ENCODE measurements at places on chromosomes 5 and 9. TPM values are rescaled to one million over a fixed set of nuclear protein-coding genes. Genes with fewer than 3 reads are reported as not detected.

- no peak for DNase-seq
Observed at GRCh38 chr9:969310-970150, 6.9 kb upstream of the DMRT3 start.

DNA sequence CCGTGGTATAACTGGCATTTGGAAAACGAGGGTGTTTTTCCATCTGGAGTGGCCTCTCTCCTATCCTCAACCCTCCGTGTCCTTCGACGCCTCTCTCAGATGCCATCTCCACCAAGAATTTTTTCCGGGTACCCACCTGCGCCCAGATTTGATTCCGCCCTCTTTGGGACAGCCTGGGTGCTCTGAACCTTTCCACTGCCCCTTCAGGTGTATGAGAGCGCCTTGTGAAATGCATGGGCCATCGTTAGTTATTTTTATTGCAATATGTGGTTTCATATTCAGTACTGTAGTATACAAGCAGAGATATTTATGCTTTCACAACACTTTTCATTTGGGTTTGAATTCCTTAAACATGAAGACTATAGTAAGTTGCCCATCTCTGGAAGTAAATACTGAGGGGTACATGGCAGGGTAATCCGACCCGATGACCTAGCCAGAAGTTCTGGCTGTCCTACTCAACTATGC is 78.2 kb upstream of the IFNE start:
- no peak for DNase-seq

Gene BTNL3
- 0.11 TPM for polyA plus RNA-seq

GRCh38 chr9:70100362-70100761 is 56.7 kb downstream of the MAMDC2 start:
- no peak for DNase-seq

GRCh38 chr5:94746731-94747124 is 128.3 kb downstream of the SLF1 start:
- no peak for DNase-seq

Gene TEX48
- polyA plus RNA-seq: not detected

DNA sequence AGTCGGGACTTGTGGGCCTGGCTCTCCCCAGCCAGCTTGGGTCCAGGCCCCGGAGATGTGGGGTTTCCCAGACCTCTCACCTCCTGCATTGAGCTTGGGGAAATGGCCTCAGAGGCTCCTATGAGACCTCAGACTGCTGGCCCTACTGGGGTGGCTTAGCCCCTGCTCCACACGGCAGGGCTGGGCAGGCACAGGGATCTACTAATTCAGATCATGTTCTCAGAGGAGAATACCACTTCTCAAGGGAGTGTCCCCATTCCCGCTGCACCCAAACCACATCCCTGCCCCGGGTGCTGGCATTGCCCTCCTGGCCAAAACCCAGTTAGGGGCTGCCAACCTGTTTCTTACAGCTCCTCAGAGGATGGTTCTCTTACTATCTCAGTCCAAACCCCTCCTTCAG is 82.1 kb upstream of the LMX1B start:
- no peak for DNase-seq

Gene NEUROG1
- not detected for polyA plus RNA-seq

Gene TSLP
- 0.50 TPM for polyA plus RNA-seq

GRCh38 chr9:33620738-33621439 is 96.8 kb downstream of the ANKRD18B start:
- no peak for DNase-seq

GRCh38 chr9:90446200-90446948 is 196.2 kb downstream of the DIRAS2 start:
- DNase-seq: no peak

DNA sequence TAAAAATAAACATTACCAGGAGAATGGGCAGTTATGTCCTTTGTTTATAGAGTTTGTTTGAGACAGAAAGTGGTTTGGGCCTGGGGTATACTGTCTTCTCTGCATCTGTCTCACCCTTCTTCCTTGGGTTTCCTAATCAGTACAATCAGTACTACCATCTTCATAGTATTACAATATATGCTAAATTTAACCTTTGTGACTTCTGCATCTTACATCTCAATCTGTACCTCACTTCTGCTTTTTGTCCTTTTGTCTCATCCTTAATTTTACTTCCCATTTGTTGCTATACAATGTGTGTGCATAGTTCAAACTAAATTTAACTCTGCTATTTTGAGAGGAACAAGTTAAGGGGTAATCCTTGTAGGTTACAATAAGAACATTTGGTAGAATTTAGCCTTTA is 19.6 kb downstream of the FBXO38 start:
- no peak for DNase-seq

- no peak for DNase-seq
Observed at GRCh38 chr9:137626464-137626863, 7.7 kb downstream of the EHMT1 start.

Gene SLC46A2
- polyA plus RNA-seq: 0.12 TPM

GRCh38 chr5:126301056-126301455 is 122.2 kb upstream of the GRAMD2B start:
- no peak for DNase-seq

- DNase-seq: no peak
Observed at GRCh38 chr5:50807661-50808060, 141.2 kb downstream of the PARP8 start.

Gene SLC6A19
- 38.8 TPM for polyA plus RNA-seq

GRCh38 chr5:72692651-72693442 is 123.6 kb upstream of the TNPO1 start:
- DNase-seq: no peak

DNA sequence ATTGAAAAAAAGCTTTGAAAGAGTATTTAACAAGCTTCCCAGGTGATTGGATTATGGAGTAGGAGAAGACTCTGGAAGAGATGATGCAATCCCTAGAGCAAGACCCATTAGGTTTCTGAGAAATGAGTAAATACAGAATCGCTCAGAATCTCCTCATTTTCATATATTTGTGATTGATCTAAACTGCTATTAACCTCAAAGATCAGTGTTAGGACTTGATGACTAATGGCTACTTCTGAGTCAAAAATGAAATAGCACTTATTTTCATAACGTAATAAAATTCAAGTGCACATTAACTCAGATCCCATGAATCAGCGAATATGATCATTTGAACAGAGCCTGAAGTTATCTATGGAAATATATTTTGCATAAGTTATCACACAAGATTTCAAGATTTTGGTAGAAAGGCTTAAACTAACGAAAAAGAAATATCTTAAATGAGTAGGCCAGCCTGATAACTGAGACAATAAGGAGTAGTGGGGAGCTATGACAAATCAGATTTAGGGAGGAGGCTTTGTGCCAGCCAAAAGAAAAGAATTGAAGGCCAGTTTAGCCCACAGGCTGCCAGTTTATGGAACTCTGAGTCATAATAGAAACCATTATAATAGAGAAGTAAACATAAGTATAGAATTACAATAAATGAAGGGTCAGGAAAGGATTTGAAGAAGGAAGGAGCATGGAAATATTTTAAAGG is 106.7 kb upstream of the OSMR start:
- DNase-seq: no peak

DNA sequence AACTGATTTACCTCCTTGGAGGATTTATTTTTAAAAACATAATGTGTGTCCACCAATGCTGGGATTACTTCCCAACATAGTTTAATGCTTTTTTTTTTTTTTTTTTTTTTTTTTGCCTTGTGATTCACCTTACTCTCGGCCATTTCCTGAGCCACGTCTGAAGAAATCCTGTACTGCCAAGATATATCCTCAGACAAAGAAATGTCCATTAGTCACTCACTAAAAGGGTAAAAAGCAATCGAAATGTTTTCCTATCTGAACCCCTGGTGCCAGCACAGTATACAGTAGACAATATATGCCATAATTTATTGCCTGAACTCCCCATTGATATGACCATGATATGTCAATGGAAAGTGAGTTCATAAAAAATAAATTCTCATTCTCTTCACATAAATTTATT is 344.1 kb downstream of the BNC2 start:
- no peak for DNase-seq

Gene SLC6A7
- polyA plus RNA-seq: 0.06 TPM

DNA sequence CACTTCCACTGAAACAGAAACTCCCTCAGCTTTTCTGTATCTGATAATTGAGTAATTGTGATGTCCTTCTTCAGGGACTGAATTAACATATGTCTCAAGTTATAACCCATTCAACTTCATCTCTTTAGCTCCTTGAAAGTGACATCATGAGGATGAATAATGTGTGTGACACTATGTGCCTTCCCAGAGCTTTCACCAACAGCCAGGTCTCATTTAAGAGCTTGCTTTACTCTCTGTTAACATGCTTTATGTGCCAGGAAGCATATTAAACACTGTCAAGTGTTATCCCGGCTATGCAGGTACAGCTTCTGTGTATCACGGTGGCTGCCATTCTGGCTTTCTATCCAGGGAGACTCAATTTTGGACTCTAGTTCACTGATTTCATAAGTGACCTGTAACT is 799.9 kb downstream of the CDH12 start:
- DNase-seq: no peak

- DNase-seq: no peak
Observed at GRCh38 chr5:153860195-153860886, 178.4 kb downstream of the FAM114A2 start.

GRCh38 chr5:39992617-39993202 is 567.9 kb upstream of the DAB2 start:
- DNase-seq: no peak

DNA sequence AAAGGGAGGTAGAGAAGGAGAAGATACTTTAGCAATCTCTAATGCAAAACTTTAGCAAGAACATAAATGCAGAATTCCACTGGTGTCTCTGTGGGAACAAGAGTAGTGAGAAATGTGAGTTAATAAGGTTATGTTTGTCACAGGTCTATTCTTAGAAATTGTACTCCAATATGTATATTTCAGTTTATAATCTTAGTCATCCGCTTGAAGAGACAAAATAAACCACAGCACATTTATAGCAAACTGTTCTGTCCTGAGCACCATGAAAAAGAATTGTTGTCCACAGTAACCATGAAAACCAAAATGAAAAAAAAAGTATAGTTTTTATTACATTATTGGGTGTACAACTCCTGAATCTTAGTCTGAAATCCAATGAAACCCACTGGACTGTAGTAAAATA is 93.6 kb upstream of the TSLP start:
- DNase-seq: no peak

DNA sequence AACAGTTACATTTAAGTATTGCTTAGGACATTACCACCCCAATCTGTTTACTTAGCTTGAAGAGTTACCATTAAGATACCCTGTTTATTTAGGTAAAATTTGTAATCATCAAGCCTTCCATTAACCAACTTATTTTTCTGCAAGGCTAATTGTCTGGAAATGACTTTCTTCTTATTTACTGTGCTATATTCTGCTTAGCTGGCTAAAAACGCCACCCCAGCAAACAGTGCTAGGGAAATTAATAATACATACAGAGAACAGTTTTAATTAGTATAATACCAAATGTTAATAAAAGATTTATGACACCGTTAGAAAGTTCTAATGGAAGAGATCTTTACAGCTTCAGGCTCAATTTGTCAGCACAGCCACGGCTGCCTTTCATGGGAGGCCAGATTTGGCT is 14.0 kb downstream of the TLX3 start:
- DNase-seq: no peak

DNA sequence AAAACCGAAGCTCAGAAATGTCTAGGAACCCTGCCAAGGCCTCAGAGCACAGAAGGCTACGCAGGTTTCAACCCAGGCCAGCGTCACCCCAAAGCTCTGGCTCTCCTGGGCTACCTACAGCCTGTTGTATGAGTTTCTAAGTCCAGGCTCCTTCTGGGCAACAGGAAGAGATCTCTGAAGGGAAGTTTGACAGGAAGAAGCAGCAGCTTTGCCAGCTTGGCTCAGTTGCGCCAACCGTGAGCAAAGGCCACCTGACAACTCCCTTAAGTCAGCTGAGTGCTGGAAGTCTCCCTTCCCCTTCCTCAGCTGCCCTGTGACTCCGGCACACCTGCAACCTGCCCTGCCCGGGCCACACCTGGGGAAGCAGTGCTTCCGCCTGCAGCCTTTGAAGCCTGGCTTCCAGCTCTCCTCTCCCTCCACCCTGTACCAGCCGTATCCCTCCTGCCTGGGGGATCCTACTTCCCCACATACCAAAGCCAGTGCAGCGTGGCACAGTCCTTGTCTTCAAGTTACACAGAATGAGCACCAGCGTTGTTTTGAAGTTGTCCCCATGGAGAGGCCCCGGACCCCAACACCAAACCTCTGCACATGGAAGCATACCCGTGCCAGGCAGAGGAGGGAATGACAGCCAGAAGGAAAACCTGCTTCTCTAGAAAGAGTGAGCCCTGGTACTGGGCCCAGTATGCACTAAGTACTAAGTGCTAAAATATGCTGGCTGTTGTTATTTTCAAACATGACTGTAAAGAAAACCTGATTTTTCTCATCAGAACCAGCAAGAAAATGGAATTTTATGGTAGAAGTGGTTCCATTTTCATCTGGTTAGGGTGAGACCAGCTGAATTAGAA is 36.5 kb downstream of the SHB start:
- DNase-seq: no peak

Gene GAPT
- polyA plus RNA-seq: 1.5 TPM

GRCh38 chr5:117195076-117195475 is 620.5 kb upstream of the SEMA6A start:
- no peak for DNase-seq

GRCh38 chr5:36153726-36154125 is 1.8 kb downstream of the SKP2 start:
- DNase-seq: no peak

Gene SLC6A3
- 0.72 TPM for polyA plus RNA-seq

DNA sequence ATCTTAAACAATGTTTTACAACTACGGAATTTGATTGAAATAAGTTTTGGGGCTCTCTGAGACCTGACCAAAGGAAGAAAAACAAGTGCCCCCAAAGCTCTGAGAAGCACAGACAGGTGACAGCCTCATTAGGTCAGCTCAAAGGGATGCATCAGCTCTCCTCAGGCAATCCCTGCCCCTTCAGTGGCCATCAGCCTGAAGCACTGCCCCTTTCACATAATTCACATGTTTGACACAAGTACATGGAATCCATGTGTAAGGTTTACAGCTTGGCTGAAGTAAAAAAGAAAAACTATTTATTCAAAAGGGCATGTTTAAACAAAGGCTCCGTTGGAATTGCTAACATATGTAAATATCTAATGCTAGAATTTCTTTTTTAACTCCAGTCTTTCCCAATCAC is 56.3 kb downstream of the TSSK1B start:
- DNase-seq: no peak

Gene PHF24
- polyA plus RNA-seq: 0.19 TPM

DNA sequence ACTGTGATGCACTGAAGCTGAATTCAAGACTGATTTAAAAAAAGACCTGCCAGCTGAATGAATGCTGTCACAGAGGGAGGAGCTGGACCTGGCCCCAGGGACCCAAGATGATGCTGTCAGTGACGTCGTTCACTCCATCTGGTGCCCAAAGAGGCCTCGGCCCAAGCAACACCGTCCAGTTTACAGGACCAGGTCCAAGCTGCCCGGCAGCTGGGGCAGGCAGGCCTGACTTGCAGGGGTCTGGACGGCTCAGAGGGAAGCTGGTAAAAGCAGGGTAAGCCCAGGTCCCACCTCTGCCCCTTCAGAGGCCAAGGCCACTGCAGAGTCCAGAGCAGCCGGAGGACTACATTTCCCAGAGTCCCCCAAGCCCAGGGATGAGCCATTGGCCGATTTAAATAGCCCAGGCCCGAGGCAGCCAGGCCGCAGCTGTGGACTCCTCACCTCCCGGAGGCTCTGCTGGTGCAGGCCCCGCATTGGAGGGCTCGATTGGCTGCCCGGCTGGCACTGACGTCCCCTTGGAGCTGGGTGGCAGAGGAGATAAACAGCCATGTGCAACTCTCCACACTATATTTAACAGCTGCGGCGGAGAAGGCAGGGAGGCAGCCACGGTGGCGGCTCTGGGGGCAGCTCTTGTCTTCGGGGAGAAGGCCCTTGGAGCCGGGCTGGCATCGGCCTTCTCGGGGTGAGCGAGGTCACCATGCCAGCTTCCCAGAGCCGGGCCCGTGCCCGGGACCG is at the start of gene PLPP7:
PLPP7 (plus strand) TSS at position 423 of the 735 bp plus-strand sequence; CDS start at position 698, 275 bp downstream.
- no peak for DNase-seq

GRCh38 chr9:105994970-105995369 is 300.6 kb downstream of the TMEM38B start:
- no peak for DNase-seq

Gene PCDHB10
- 7.9 TPM for polyA plus RNA-seq

Measured in right renal cortex interstitium (tissue), 3 donors.